ENCODE measurements at places on chromosomes 7 and 10.
A peak's percentile ranks its signal among the peaks of the same experiment; 100 is the strongest.

GRCh38 chr10:97393034-97393573, 8.0 kb downstream of the RRP12 start:
- DNase-seq: no peak

- no peak for DNase-seq
Measured at GRCh38 chr7:50379082-50379481, 71.1 kb downstream of the FIGNL1 start.

DNA sequence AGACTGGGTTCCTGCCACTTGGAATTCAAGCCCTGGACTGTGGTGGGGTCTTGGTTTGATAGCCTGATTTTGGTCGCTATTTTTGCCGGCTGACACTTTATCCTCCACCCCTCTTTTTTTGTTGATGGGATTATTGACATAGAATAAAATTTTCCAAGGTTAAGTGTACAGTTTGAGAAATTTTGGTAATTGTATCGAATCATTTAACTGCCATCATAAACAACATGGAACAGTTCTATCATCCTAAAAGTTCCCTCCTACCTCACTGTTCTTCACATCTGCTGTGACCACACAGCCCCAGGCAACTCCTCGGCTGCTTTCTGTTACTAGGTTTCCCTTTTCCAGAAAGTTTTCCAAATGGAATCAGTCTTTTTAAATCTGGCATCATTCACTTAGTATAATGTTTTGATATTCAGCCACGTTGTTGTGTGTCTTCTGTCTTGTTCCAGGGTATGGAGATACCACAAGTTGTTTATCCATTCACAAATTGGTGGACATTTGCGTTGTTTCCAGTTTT, 50.6 kb upstream of the STEAP1B start:
- no peak for DNase-seq

DNA sequence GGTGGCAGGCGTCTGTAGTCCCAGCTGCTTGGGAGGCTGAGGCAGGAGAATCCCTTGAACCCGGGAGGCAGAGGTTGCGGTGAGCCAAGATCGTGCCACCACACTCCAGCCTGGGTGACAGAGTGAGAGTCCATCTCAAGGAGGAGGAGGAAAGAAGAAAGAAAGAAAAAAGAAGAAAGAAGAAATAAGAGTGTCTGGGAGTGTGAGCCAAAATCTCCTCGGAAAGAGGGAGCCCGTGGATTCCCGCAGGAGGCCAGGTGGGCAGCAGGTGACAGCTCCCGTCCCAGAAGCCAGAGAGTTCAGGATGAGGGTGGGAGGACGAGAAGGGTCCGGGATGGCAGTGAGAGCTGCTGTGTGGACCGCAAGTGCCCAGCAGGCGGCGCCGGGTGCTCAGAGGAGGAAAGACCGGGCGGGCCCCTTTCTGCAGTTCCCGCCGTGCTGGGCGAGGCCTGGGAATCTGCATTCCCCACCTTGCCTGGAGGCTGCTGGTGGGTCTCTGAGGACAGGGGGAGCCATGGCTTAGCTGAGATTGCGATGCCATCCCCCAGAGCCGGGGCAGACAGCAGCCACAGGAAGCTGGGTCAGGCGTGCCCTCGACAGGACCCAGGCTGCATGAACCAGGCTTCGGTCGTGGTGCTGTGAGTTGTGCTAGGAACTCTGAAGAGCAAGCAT, 17.1 kb upstream of the AMZ1 start:
- DNase-seq: peak; percentile 90

DNA sequence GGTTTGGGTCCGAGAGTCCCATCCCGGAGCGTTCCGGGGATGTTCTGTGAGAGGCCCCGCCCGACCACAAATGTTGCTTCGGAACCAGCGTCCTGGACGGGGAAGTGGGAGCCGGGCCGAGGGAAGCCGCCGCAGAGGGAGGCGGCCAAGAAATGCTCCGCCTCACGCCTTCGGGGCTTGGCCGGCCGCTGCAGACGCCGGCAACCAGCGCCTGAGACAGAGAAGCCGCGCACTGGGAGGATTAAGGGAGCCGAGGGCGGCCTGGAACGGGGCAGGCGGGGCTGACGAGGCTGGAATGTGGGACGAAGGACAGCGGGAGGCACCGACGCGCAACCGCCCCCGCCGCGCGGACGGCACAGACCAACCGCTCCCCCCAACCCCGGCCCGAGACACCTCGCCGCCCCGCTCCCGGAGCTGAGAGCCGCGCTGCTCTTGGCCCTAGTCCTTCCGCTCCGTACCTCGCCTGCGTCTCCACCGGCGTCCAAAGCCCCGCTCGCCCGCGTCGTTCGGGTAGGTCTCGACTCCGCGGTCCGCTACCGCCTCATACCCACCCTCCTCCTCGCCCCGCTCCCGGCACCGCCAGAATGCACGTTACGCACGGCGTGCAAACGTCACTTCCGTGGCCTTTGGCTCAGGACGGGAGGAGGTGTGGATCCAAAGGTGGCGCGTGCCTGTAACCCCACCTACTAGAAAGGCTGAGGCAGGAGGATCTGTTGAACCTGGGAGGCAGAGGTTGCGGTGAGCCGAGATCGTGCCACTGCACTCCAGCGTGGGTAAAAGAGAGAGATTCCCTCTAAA, 36.7 kb upstream of the KCTD7 start:
- peak; percentile 89 for DNase-seq

DNA sequence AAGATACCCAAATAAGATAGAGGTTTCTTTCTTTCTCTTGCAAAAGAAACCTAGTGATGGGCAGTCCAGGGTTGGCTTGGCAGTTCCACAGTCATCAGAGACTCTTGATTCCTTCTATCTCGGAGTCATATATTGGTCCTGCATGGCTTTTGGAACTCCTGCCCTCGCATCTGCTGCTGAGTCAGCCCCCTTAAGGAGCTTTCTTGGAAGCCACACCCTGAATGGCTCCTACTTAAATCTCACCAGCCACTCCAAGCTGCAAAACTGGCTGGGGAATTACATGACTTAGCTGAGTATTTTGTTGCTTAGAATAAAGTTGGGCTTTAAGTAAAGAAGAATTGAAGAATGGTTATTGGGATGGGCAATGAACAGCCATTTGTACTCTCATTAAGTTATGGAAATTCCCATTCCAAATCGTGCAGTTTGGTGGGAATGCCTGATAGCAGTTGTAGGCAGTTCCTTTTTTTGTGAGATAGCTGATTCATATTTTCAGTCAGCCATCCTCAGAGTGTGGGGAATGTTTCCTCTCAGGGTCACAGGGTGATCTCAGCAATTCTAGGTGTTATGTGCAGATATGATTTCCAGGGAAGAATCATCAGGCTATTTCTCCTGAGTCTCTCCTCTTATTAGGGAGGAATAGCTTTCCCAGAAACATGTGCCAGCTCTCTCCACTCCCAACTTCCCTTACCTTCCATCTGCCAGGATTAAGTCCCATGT, 209.9 kb downstream of the BBS9 start:
- DNase-seq: no peak

DNA sequence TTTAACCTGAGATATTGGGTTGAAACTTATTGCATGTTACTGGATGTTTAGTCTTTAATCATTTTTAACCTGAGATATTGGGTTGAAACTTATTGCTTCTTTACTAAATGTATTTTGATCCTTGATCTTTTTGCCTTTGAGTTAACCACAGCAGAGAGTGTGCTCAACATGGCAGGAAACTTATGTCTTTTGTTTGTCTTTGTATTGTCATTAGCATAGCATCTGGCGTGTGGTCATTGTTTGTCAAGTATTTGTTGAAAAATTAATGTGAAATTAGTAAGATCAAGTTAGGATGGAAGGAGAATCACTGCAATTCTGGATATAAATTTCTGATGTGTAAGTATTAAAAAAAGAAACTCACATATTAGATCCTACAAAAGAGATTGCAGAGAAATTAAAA, 8.2 kb downstream of the MRC1 start:
- no peak for DNase-seq

GRCh38 chr7:115122388-115122787, 200.5 kb downstream of the MDFIC start:
- no peak for DNase-seq

GRCh38 chr10:116324227-116324950, at the start of gene CCDC172:
TSS of gene CCDC172 (plus strand) at chr10:116324448. CDS start at chr10:116325012, 564 bp downstream.
- no peak for DNase-seq
